ENCODE measurements at places on chromosomes 2 and 18.

DNA sequence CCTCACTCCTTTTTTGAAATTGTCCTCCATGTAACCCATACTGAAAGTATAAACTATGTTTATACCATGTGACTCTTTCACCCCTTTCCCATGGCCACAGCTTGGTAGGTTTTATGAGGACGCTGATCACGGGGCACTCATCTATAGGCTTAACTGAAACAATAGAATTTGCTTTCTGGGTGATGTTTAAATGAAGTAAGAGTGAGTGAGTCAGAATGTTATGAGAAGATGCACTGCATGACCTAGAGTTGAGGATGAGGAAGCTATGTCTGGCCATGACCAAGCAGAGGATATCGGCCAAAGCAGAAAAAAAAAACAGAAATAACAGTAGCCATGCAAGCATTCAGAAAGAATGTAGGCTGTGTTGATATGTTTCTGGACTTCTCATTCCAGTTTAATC is 34.9 kb downstream of the SCN1A start:
- DNase-seq, result no peak
- no peak overlapping the region for H3K27ac ChIP-seq
- H3K4me3 ChIP-seq, result no peak overlapping the region

DNA sequence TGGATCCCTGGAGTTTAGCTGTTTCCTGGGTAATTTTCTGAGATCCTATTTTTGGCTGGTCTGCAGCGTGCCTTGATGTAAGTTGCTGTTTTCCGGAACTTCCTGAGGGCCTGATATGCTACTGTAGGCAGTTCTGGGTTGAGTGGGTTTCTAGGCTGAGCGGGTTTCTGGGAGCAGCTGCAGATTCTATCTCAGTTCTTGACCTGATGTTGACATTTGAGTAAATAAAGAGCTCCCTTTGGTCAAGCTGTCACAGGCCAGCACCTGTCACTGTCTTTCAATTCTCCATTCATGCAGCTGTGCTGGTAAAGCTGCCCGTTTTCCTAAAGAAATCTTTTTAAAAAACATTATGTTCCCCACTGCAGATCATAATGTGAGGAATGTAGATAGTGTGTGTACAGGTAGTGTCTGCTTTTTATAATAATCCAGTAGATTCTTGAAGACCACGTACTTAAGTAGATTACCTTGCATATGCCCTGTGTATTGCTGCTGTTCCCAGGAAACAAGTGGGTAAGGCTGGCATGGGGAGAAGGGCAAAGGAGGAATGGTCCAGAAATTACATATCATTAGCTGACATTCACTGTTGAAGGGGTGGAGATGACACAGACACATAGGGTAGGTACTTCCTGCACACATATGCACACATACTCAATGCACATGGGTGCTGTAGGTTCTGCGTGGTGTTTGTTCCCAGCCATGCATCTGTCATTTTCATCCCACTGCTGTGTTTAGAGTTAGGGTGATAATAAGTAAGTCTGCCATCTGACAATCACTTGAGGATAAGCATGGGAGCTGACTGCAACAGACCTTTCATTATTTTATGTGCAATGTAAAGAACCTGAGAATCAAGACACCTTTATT is 25.9 kb downstream of the CD28 start:
- H3K36me3 ChIP-seq, result no peaks in the 10 kb centered on the region
- H3K27ac ChIP-seq, result no peak overlapping the region
- H3K4me3 ChIP-seq, result no peak overlapping the region
- DNase-seq, result no peak
- H3K4me1 ChIP-seq, result no peaks in the 10 kb centered on the region
- no peaks in the 10 kb centered on the region for H3K27me3 ChIP-seq

DNA sequence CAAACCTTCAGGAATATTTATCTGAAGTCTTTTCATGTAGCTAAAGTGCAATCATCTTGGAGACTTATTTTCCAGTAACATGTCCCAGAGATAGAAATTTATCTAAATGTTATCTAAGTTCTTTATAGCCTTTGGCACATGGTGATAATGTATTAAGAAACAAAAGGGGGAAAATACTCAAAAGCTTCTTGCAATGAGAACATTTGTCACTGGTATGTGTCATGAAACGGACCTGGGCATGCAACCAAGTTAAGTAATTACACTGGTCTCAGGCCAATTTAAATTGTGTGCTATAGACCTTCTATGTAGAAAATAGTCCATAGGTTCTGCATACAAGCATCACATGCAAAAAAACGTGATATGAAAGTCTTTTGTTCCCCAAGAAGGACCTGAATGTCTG is 136.2 kb downstream of the SLC8A1 start:
- no peaks in the 10 kb centered on the region for H3K27me3 ChIP-seq
- H3K27ac ChIP-seq, result no peak overlapping the region
- no peak overlapping the region for H3K4me3 ChIP-seq
- DNase-seq, result no peak
- peaks cover 35% of the 10 kb centered on the region for H3K4me1 ChIP-seq

- no peak for DNase-seq
- H3K4me1 ChIP-seq, result peaks cover 7% of the 10 kb centered on the region
- H3K36me3 ChIP-seq, result no peaks in the 10 kb centered on the region
- no peak overlapping the region for H3K4me3 ChIP-seq
- no peaks in the 10 kb centered on the region for H3K27me3 ChIP-seq
These were observed 296.9 kb upstream of the TRIB2 start for GRCh38 chr2:12419803-12420202.

DNA sequence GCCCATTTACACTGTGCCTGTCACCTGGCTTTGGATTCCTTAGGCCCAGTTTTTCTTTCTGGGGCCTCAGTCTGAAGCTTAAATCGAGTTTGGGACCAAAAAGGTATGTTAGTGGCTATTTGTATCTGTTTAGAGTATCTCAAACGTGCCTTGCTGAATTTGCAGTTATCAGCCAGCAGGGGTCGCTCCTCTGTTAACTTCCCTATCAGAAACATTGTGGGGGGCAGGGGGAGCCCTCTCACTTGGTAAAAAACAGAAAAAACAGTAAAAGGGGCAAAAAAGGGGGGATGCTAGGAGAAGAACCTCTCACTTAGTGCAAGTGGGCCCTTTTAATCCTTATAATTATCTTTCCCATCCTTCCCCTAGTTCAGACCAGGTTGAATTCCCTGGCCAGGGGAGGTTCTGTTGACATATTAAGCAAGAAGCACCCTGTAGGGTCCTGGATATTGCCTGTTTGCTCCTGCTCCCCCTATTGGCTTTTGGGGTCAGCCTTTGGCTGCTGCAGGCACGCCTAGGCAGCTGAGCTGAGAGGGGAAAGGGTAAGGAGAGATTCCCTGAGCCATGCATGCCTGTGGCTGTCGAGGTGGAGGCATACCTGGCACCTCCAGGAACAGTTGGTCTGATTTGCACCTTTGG is 8.8 kb upstream of the IFIH1 start:
- H3K27me3 ChIP-seq, result no peaks in the 10 kb centered on the region
- no peak for DNase-seq
- H3K27ac ChIP-seq, result no peak overlapping the region
- no peaks in the 10 kb centered on the region for H3K36me3 ChIP-seq
- no peaks in the 10 kb centered on the region for H3K4me1 ChIP-seq
- no peak overlapping the region for H3K4me3 ChIP-seq

GRCh38 chr2:71639735-71640134 is 186.4 kb downstream of the DYSF start:
- no peak for DNase-seq
- H3K27me3 ChIP-seq, result no peaks in the 10 kb centered on the region
- no peak overlapping the region for H3K27ac ChIP-seq
- H3K4me3 ChIP-seq, result no peak overlapping the region

DNA sequence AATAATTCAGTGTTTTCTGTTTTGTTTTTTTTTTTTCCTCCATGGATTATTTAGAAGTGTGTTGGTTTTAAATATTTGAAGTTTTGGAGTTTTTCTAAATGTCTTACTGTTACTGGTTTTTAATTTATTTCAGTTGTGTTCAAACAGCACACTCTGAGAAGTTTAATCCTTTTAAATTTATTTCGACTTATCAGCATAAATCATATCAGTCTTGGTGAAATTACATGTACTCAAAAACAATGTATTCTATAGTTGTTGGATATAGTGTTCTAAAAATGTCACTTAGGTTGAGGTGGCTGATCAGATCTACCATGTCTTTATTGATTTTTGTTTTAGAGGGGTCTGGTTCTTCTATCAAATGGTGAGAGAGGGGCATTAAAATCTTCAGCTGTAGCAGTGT is 134.7 kb downstream of the NCOA1 start:
- no peaks in the 10 kb centered on the region for H3K27me3 ChIP-seq
- H3K4me1 ChIP-seq, result peaks cover 3% of the 10 kb centered on the region
- H3K27ac ChIP-seq, result no peak overlapping the region
- no peak overlapping the region for H3K4me3 ChIP-seq

DNA sequence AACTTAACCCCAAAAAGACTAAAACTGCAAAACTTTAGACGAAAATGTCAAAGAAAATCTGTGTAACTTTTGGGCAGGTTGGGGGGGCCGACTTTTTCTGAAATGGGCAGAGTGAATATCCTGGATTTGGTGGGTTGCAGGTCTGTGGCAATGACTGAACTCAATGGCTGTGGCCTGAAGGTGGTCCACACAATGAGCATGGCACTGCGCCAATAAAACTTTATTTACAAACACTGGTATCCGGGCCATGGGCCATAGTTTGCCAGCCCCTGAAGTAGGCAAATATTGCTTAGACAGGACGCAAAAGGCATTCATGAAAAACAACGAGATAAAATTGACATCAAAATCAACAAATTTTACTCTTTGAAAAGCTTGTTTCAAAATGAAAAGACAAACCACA is 66.2 kb downstream of the RTP5 start:
- H3K4me1 ChIP-seq, result no peaks in the 10 kb centered on the region
- no peak overlapping the region for H3K27ac ChIP-seq
- no peaks in the 10 kb centered on the region for H3K36me3 ChIP-seq

DNA sequence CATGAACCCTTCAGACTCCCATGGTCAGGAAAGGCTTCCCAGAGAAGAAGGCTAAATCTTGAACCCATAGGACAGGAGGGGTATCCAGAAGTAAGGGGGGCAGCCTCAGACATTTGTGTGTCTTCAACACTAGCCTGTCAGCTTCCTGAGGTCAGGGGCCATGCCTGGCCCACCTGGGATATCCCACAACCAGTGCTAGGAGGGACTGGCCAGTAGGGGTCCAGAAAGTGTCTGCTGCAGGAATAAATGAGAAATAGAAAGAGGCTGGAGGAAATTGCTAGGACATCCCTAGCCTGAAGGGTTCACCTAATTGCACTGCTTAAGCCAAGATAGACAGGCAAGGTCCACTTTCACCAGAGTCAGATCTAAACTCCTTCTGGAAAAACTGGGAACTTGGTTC is 799.6 kb upstream of the ID2 start:
- DNase-seq, result no peak
- no peak overlapping the region for H3K27ac ChIP-seq
- H3K27me3 ChIP-seq, result no peaks in the 10 kb centered on the region
- no peak overlapping the region for H3K4me3 ChIP-seq

DNA sequence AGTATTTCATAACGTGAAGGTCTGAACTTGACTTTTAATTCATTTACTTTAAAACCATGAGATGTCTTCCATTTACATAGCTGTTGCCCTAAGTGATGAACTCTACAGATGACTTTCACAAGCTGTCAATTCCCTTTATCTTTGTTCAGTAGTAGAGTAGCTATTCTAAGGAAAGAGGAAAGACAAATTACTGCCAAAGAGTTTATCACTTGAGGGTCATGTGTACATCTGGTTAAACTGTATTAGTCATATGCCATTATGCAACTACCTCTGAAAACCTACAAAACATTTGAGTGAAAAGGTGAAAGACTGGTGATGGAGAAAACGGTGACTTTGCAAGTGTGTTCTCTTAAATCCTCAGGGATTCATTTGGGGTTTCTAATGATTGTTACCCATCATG is 763.9 kb downstream of the TMEM182 start:
- no peaks in the 10 kb centered on the region for H3K36me3 ChIP-seq
- no peaks in the 10 kb centered on the region for H3K4me1 ChIP-seq
- no peak for DNase-seq
- no peak overlapping the region for H3K4me3 ChIP-seq
- H3K27ac ChIP-seq, result no peak overlapping the region

DNA sequence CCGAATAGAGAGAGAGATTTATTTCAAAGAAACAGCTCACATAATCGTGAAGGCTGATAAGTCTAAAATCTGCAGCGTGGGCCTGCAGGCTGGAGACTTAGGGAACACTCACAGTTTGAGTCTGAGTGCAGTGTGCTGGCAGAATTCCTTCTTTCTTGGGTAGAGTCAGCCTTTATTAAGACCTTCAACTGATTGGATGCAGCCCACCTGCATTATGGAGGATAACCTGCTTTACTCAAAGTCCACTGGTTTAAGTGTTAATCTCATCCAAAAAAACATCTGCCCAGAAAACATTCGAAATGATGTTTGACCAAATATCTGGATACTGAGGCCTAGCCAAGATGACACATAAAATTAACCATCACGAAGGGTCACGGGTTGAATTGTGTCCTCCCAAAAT is 16.3 kb downstream of the PROC start:
- H3K4me1 ChIP-seq, result no peaks in the 10 kb centered on the region
- no peak for DNase-seq
- no peak overlapping the region for H3K27ac ChIP-seq

DNA sequence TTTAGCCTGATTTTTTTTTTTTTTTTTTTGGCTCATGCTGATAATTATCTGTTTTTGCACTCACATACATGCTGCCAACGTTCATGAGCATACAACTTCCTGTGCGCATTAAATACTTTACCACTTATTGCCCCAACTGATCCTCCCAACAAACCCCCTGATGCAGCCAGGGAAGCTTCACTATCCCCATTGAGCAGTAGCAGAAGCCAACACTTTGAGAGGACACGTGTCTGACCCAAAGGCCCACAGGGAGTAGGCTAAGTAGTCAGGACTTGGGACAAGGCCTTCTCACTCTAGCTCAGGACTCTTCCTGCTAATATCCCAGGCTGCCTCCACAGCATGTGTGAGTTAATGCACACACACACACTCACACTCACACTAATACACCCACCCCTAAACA is 36.2 kb upstream of the MAT2A start:
- no peak overlapping the region for H3K27ac ChIP-seq
- H3K36me3 ChIP-seq, result no peaks in the 10 kb centered on the region
- H3K4me1 ChIP-seq, result peaks cover 16% of the 10 kb centered on the region
- no peak for DNase-seq
- no peaks in the 10 kb centered on the region for H3K27me3 ChIP-seq

DNA sequence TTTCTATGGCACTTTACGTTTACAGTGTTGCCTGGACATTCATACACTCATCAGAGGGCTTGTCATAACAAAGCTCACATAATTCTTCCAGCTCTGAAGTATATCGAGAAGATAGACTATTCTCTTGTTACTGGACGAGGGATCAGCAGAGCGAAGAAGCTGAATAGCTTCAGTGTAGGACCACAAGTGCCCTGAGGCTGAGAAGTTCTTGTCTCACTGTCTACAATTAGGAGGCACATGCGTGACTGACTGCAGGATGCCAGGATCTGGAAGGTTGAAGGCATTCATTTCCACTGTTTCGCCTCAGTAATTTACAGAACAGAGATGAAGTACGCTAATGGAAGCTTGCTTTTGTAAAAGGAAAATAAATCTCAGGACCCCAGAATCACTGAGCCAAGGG is 9.6 kb downstream of the SH3YL1 start:
- no peak overlapping the region for H3K4me3 ChIP-seq
- no peak overlapping the region for H3K27ac ChIP-seq
- H3K36me3 ChIP-seq, result peaks cover 8% of the 10 kb centered on the region

Data from thoracic aorta (tissue), 2 donors.